ENCODE measurements at places on chromosomes 1 and 21.

DNA sequence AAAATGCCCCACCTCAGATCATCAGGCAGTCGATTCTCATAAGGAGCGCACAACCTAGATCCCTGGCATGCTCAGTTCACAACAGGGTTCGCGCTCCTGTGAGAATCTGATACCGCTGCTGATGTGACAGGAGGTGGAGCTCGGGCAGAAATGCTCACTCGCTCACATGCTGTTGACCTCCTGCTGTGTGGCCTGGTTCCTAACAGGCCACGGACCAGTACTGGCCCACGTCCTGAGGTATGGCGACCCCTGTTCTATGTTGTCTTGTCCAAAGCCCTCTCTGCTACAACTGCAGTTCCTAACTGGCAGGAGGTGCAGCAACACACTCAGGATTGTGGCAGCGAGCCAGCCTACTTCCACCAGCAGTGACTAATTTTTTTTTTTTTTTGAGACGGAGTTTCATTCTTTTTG, 70.6 kb downstream of the CLSTN1 start:
- peak; percentile 91 for DNase-seq

DNA sequence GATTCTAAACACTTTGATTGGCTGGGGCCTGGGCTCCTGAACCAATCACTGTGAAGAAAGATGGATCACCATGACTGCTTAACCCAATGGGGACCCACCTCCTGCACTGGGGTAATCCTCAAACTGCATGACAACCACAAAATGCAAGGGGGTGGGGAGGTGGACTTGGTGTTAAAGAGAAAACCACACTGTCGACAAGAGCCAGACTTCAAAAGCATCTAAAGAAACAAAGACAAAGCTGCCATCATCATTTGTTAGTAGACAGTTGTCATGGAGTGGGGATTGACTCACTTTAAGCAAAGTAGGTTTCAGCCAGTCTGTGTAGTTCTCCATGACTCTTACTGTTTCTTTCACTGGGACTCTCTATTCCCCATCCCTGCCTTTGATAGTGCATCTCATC, 433.8 kb downstream of the PLPP3 start:
- no peak for DNase-seq

DNA sequence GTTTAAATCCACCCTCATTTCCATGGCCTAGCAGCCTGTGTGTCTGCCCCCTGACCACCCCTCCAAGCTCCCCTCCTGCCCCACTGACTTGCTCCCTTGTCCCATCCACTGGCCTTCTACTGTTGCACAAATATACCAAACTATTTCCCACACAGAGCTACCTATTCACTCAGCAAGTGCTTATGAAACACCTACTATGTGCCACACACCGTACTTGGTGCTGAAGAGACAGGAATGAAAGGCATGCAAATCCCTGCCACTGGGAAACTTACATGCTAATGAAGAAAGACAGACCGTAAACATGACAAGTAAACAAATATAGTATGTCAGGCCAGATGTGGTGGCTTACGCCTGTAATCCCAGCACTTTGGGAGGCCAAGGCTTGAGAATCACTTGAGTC, 49.9 kb upstream of the CAPZB start:
- DNase-seq = no peak

GRCh38 chr1:94992161-94992560, 65.3 kb upstream of the CNN3 start:
- DNase-seq = no peak

DNA sequence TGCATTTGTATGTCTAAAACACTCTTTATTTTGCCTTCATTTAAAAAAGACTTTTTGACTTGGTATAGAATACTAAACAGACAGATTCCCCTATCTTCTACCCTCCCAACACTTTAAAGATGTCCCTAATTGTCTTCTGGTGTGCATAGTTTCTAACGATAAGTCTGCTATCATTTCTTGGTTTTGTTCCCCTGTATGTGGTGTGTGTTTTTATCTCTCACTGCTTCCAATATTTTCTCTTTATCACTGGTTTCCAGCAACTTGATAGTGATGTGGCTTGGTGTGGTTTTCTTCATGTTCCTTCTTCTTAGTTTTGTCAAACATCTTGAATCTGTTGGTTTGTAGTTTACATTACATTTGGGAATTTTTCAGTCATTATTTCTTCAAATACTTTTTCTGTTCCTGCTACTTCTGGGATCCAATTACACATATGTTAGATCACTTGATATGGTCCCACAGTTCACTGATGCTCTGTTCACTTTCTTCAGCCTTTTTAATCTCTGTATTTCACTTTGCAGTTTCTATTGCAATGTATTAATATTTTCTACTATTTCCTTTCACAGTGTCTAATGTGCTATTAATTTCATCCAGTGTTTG, 23.2 kb downstream of the F5 start:
- no peak for DNase-seq

DNA sequence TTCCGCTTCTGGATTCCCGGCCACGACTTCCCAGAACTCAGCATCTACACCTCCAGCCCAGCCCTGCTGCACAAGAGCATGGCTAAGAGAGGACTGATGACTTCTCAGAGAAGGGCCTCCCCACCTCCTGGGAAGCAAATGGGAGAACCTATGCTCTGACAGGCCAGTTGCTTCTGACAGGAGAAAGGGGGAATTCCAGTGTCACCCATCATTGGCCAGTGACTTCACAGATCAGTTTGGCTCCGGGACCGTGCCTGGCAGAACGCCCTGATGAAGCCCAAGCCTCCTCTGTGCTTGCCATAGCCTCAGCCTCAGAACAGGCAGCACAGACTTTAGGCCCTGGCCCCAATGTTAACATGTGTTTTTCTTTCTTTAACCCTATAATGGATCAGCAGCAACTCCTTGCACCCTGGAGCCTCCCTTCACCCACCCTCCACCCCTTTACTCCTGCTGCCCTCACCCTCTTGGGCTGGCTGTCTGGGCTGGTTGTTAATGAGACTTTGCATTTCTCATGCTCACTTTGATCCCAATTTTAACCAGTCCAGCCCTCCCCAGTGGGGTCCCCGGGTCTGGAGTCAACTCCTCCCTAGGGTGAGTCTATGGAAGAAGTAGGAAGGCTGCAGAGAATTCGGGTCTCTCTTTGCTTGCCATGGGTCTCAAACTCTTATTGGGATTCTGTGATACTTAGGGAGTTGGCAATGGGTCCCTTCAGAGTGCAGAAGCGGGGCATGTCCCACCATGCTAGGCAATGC, 42.7 kb upstream of the SLC30A1 start:
- DNase-seq = no peak

DNA sequence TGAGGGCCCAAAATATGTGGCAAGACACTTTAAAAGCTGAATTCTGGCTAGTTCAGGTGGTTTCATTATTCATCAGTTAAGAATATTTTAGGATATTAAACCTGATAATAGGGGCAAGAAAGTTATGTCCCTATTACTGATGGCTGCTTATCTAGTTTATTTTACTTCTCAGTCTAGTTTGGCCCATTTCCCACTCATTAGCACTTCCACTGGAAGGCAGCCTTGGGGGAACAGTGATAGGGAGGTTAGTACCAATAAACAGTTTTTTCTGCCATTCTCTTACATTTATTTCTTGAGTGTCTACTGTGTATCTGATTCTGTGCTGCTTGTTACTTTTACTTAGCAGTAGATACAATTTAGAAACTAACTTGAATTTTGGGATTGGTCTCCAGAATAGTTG, 9.0 kb downstream of the PPP1R12B start:
- DNase-seq = no peak

DNA sequence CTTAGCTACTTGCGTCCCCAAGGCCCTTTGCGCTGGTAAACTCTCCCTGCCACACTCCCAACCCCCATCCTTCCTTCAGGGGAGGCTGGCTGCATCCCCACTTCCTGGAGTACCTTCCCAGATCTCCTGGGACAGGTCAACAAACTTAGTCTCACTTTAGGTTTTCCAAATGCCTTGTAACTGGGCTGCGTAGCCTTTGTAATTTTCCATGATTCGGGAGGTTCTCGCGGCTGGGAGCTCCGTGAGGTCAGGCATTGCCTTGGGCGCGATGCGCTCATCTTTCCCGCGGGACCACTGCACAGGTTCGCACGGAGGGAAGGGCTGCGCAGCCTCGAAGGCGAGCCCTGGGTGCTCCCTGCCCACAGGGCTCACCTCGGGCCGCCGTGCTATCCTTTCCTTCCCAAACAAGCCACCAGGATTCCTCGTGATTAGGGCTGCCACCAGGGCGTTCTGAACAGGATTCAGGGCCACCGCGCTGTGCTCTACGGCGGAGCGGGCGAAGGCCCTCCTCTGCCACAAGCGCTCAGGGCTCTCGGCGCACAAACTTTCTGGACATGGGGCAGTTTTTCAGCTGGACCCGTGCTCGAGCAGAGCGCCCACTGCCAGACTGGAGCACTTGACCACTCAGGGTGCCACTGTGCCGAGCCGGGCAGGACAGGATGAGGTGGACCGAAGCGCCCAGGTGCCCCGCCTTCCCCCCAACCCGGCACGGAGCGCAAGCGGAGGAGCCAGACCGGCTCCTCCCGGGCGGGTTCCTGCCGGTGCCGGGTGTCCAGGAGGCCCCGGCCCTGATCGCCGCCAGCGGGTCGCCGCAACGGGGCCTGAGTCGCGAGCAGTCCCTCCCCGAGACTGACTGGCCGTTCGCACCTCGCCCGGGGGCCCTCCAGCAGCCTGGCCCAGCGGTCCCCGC, 1.1 kb downstream of the TMPRSS2 start:
- DNase-seq = no peak

DNA sequence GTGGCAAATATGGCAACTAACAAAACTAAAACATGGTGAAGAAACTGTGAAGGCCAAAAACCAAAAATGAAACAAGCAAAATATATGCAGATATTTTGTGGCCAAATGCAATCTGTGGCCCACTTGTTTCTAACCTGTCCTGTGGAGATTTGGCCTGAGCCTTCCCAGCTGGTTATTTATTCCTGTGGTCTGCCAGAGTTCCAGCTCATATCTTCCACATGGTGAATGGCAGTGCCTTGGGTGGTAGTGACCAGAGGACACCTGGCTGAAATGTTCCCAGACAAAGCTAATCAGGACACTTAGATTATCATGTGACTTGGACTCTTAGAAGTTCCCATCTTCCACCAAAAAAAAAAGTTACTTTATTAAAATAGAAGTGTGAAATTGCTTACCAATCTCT, 39.7 kb downstream of the RNASEL start:
- DNase-seq = no peak

- DNase-seq = no peak
Observed at GRCh38 chr1:27148591-27148990, 6.3 kb downstream of the SLC9A1 start.

DNA sequence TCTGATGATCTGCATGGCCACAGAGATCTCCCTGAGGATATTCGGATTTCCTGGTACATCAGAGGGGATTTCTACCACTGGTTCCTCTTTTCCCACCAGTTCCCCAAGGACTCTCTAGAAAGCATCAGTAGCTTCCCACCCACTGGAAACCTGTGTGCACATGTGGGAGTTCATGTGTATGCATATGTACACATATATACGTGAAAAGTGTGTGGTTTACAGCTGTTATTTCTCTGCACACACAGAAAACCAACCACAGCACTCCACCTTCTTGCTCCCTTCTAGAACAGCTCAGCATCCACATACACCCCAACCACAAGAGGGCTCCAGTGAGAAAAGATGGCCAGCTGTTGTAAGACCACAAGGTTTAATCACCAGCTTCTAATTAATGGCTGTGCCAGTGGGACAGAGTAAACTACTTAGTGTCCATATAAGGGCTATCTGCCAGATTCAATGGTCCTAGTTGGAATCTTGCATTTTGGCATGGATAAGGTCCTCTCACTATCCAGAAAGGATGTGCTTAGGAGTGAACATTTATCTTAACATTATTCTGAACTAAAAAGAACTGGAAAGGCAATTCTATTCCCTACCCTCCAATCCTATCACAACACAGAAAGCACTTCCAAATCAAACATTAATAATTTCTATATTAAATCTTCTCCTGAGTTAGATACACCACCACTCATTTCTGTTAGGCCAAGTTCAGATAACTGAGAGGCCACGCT, 24.1 kb downstream of the GPR3 start:
- peak; percentile 23 for DNase-seq

GRCh38 chr1:15305468-15305770, 58.4 kb downstream of the FHAD1 start:
- no peak for DNase-seq

DNA sequence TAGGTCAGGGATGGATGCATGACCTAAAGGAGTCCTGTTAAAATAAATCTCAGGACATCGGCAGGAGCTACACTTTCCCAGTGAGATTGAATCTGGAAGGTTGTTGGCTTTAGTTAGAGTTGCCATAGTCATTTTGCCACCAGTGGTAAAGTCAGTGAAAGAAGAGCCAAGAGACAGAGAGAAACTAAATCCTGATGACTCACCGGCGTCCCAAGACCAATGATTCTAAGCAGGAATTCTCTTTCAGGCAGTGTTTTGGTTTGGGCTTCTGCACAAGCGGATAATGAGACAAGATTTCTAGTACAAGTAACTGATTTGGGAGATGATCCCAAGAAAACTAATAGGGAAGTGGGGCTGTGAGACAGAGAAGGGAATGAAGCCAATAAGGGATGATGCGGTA, 88.8 kb upstream of the ETS2 start:
- DNase-seq = no peak

DNA sequence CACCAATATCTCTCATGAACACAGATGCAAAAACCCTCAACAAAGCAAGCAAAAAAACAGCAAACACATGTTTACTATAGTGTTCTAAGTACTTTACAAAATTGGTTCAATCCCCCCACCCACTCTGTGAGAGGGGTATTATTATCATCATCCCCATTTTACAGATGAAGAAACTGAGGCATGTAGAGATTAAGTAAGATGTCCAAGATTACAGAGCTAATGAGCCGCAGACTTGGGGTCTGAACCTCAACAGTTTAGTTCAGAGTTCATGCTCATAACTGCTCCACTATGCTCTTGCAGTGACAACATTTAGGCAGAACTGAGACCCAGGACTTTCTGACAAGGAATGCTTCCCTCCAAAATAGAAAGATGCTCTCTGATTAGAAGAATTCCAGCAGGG, 21.9 kb downstream of the CLSTN1 start:
- no peak for DNase-seq

DNA sequence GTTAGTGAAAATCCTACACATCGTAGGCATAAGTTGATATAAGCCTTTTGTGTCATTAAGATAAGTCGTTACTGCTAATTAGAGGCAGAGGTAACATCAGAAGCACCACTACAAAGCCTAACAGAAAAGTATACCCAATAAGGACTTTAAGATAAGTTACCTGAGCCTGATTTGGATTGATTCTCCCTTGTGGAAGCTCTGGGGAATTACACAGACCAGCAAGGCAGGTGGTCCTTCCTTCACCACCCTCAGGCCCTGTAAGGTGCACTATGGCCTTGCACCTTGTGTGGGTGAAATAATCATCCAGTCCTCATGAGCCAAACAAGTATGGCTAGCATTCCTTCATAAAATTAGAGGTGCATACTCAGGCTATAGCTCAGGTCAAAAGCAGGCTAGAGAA, 166.7 kb upstream of the CHRM3 start:
- no peak for DNase-seq

DNA sequence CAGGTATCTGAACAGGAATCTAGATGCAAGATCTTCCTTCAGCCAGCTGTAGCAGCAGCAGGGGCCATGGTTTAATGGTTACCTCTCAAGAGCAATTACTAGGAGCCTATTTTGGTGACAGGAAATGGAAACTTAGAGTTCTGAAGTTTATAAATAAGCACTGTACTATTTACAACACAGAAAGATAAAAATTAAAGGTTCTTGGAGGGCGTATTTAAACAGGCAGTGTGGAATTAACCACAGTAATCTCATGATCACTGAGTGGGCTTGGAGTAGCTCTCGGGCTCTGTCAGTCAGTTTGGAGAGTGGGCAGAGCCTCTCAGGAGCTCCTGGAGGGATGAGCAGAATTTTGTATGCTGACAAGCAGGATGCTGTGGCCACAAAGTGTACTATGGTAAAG, 10.2 kb upstream of the FCRL5 start:
- no peak for DNase-seq

Measured in NCI-H446 (cell line).